Sigmoid colon (tissue), 7 donors: ENCODE measurements at places on chromosomes 5 and 9. TPM values are rescaled to one million over a fixed set of nuclear protein-coding genes. Genes with fewer than 3 reads are reported as not detected.

The GABRA1 gene
- total RNA-seq, result not detected

The HTR4 gene
- 1.7 TPM for total RNA-seq

DNA sequence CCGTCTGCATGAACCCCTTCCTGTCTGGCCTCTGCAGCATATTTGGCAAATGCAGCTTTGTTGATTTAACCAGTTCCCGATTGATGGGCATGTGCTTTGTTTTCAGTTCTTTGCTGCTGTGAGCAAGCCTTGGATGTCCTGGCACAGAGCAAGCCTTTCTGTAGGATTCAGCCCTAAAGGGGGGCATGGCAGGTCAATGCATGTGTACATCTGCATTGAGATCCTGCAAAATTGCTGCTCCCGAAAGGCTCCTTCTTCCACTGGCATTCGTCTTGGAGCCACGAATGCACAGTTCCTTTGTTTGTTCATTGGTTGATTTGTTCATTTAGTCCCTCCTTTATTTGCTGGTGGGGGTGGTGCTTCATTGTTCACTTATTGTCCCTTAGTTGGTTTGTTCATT lies 34.8 kb downstream of the COL5A1 start:
- no peak overlapping the region for H3K4me3 ChIP-seq
- H3K27ac ChIP-seq, result no peak overlapping the region
- peak; percentile 22 for DNase-seq
- no peaks in the 10 kb centered on the region for H3K27me3 ChIP-seq
- H3K36me3 ChIP-seq, result no peaks in the 10 kb centered on the region
- H3K4me1 ChIP-seq, result peaks cover 59% of the 10 kb centered on the region

The OR1J2 gene
- total RNA-seq, result not detected

DNA sequence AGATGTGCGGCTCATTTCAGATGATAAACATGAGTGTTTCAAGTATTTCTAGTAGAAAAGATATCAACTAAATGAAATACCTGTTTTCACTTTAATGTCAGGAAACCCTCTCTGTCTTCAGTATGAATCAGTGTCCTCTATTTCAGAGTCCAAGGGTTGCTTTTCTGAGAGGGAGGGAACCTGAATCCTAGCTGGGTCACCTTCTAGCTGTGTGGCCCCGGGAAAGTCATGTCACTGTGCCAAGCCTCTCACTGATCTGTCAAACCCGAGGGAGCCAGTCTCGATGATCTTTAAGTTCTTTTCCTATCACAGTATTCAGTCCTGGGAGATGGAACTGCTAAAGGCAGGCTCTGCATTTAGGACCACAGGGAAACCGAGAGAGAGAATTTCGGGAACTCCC lies 258.9 kb downstream of the NTRK2 start:
- no peak overlapping the region for H3K27ac ChIP-seq
- H3K4me3 ChIP-seq, result no peak overlapping the region
- no peaks in the 10 kb centered on the region for H3K36me3 ChIP-seq
- no peak for DNase-seq
- H3K27me3 ChIP-seq, result no peaks in the 10 kb centered on the region

DNA sequence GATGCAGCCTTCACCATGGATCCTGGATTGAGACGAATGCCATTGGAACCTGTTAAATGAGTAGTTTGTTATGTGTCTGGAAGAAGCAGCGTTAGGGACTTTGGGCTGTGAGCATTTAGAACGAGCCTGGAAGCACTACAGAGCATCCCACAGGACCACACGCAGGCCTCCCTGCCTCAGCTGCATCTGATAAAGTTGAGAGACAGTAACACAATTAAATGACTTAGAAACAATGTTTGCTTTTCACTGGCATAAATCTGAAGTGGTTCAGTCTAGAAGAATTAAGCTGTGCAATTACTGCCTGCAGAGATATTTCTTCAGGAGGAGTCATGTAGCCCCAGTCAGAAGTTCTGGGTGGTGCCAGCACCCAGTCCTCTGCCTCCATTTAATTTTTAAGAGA lies 9.8 kb upstream of the TLX3 start:
- no peaks in the 10 kb centered on the region for H3K27me3 ChIP-seq
- no peak for DNase-seq
- H3K27ac ChIP-seq, result no peak overlapping the region
- H3K4me1 ChIP-seq, result no peaks in the 10 kb centered on the region

DNA sequence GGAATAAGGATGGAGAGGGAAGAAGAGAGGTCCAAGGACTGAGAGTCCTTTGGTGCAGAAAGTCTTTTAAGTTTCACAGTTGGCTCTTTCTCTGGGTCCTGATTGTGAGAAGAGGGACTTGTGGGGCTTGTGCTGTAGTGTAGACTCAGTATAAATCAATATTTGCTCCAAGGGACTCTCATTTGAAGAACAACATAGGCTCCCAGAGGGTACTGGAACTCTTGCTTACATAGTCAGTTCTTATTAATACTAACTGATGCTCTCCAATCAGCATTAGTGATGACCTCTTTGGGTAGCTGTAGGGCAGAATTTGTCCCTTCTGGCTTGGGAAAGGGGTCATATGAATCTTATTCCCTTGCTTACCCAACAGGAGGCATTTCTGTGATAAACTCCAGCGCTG lies 62.5 kb upstream of the CXCL14 start:
- no peak overlapping the region for H3K4me3 ChIP-seq
- H3K27me3 ChIP-seq, result no peaks in the 10 kb centered on the region
- H3K36me3 ChIP-seq, result no peaks in the 10 kb centered on the region
